ENCODE measurements at places on chromosomes 2 and 18. TPM values are rescaled to one million over a fixed set of nuclear protein-coding genes. Genes with fewer than 3 reads are reported as not detected.

DNA sequence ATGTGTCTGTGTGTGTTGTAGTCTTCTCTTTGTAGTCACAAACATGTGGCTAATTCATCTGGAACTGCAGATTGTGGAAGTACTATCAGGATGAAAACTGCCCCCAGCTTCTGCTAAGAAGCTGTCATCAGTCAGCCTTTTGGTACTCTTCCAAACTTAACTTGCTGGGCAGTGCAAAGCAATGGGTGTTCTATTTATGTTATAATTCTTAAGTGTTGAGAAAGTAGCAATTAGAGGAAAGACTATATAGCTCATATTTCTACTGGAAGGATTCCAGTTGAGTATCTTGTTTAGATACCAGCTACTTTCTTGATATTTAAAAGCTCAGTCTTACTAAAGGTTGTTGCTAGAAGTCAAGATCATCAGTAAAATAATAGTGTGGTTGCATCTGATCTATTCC is 52.1 kb downstream of the SLC38A11 start:
- no peak for DNase-seq

DNA sequence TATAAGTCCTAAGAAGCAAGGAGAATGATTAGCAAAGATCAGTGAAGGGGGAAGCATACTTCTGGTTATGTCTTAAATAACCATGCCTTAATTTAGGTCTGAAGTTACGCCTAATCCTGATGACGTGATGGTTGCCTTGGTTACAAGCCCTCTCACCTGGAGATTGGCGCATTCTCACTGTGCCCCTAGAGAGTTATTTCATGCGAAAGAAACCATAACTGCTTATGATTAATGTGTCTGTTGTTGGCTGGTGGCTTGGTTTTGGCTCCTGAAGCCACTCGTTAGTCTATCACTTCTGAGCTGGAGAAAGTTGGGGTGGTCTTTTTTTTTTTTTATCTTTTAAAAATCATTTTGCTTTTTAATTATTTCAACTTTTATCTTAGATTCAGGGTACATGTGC is 47.0 kb downstream of the TNFRSF11A start:
- DNase-seq = no peak

DNA sequence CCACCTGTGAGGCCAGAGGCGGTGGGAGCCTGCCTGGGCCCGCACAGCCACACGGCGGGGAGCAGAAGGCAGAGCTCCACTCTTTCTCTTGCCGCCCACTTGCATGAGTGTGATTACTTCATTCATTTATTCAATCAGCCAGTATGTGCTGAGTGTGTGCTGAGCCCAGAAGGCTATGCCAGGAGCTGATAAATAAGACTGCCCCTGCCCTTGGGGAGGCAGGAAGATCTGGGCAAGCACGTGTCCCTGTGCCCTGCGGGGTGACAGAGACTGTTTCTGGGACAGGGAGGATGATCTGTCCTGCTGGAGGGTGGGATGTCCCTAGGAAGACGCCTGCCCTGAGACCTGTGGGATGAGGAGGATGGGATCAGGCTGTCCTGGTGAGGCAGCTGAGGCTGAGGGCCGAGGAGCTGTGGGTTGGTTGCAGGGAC is 250.8 kb downstream of the DYSF start:
- DNase-seq = no peak

Gene IL1F10
- total RNA-seq = not detected

DNA sequence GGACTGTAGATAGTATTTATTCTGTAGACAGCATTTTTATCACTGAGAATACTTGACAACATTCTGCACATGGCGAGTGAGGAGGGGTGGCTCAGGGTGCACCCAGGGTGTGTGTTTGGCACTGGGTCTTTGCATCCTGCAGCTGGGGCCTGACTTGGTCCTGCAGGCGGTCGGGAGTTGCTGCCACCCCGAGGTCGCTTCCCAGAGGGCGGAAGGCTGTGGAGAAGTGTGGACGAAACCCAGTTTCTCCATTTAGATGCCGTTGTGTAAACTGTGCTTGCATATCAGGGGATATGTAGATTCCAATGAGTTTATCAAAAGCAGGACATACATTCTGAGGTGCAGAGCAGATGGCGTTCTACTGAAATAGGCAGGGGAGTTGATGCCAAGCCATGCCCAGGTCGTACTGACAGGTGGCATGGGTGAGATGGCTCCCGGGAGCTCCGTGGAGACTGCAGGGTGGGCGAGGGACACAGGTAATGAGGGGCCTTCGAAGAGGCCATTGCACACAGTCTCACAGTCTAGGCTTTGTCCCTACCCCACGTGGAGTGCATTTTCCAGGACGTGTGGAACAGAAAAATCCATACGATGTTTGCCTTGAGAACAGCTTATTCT is 74.5 kb downstream of the RTP5 start:
- no peak for DNase-seq

DNA sequence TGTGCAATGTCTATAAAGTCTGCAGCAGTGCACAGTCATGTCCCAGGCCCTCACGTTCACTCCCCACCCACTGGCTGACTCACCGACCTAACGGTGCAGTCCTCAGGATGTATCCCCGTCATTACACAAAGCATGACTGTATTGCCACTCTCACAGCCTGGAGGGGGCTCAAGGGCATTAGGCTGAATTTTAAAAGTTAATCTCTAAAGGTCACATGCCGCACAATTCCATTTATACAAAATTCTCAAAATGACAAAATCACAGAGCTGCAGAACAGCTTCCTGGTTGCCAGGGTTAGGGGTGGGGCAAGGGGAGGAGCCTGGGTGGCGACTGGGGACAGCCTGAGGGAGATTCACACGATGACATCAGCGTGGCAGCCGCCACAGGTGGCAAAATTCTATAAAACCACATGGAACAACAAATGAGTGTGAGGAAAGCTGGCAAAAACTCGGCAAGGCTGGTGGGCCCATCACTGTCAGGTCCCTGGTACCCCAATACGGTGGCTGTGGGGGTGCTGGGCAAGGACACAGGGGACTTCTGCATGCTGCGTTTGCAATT is 97.6 kb downstream of the NDUFA10 start:
- DNase-seq = peak; percentile 2

Gene ABCB11
- 0.18 TPM for total RNA-seq

Gene BMP10
- total RNA-seq = not detected

Gene TACR1
- total RNA-seq = not detected

DNA sequence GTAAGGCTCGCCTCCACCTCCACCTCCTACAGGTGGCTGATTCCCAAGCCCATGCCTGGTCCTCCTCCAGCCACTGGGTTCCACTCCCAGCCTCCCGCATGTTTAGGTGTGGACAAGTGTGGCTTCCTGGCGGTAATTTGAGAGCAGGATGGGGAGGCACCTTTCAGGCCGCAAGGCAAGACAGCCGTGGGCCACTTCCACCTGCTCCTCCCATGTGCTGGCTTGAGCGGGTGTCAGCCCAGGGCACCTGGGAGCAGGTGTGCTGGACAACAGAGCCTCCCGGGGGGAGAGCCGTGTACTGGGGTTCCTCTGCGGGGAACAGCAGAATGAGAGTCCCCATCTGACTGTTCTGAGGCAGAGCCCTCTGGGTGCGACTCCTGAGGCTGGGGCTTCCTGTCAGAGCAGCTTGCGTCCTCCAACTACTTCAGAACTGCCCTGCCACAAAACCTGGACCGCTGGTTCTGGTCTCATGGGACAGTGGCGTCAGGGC is 83.9 kb downstream of the TPO start:
- no peak for DNase-seq

- no peak for DNase-seq
These were observed 19.5 kb downstream of the RELCH start for GRCh38 chr18:62206593-62206992.

- DNase-seq = no peak
These were observed 171.6 kb downstream of the IKZF2 start for GRCh38 chr2:212979799-212980198.
